Calu3 (cell line): ENCODE measurements at places on chromosomes 5 and 9.

DNA sequence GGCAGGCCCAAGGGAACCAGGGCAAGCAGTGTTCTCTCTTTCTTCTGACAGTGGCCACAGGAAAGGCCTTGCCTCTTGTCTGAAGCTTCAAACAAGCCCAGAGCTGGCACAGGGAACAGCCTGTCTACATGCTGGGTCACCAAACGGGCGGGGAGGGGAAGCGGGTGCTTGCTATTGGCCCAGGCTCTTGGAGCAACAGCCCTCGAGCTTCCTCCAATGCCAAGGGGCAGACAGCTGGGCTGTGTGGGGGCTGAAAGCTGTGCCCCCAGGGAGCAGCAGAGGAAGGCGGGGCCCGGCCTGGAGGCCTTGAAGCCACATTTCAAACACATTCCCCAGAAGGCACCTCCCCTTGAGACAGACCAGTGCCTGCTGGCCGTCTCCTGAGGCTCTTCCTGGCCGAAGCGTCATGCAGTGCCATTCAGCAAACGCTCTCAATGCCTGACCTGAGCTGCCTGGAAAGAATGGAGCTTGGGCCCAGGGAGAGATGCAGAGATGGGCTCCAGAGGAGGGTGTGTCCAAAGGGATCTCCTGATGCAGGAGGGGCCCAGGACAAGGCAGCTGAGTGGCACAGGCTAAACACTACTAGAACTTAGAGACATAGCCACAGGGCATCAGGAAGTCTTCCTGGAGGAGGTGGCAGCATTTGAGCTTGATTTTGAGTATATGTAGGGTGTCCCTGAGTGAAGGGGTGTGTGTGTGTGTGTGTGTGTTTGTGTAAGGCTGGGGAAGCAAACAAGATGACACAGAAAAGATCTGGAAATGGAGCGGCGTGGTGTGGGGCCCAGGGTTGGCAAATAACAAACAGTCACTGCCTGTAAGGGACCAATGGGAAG, 2.5 kb downstream of the FIBCD1 start:
- DNase-seq: peak; percentile 31

- DNase-seq: no peak
Observed at GRCh38 chr9:88064554-88064953, 73.7 kb downstream of the SPATA31C2 start.

DNA sequence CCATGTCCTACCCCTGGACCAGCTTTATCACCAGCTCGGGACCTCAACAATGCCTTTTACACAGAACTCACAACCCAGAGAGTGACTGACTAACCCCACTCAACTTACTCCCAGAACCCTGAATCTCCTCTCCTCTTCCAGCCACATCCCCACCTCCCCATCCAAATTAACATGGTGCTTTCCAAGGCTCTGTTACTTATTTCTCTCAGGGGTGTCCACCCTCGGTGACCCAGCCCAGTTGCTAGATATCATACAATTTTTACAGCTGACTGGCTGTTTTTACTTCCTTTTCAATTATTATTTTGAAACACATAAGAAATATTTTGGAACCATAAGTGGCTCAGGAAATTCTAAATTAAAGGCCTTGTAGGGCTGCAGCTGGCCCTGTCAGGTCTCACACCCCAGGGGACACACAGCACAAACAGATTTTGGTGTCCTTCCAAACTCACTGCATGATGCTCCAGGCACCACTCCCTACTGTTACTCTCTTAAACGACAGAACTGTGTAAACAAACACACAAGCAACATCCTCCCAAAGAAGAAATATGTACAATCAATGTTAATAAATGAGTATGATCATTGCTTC, 180.6 kb downstream of the ADAMTS12 start:
- no peak for DNase-seq

- no peak for DNase-seq
Observed at GRCh38 chr9:92444841-92445240, 20.6 kb upstream of the OMD start.

DNA sequence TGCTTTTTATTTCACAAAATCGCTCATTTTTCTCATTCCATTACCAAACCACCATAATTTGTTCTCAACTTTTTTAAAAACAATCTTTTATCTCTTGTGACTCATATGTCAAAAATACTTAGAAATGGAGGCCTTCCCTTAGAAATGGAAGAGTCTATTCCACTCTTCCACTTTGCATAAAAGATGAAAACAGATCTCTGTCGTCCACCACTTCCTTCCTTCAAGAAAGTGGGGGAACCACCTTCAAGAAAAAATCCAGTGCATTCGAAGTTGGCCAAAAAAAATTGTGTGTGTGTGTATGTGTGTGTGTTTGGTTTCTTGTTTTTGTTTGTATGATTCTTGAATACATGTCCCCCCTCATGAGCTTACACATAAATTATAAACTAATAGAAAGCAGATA, 628.8 kb upstream of the DMAC1 start:
- no peak for DNase-seq

DNA sequence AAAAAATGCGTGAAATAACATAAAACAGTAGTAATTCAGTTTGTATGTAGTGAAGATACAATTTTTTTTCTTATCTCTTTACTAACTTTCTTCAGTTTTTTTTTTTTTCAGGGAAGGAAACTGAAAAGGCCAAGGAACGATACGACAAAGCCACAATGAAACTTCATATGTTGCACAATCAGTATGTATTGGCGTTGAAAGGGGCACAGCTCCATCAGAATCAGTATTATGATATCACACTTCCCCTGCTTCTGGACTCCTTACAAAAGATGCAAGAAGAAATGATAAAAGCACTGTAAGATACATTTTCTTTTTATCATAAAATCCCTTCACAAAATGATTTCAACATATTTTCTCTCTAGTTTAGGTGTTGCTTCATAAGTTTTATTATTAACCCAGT, 120.0 kb downstream of the FER start:
- DNase-seq: no peak

DNA sequence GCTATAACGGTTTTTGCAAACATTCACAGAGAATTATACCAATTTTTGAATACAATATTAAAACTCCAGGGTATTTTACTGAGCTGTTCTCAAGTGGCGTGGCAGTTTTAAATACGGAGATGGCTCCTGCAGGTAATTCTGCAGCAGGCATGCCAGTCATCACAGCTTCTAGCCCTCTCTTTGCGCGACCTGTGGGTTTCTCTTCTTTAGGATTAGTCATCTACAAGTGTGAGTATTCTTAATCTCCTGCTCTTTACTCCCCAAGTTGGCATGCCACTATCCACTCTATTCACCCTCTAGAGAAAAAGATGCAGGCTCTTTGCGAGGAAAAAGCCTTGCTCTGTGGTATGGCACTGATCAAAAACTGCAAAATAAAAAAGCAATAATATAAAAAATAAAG, 43.9 kb downstream of the ANKRD31 start:
- no peak for DNase-seq

GRCh38 chr5:98810206-98810605, 36.7 kb downstream of the RGMB start:
- no peak for DNase-seq

GRCh38 chr5:126976520-126977172, 53.7 kb downstream of the MARCHF3 start:
- no peak for DNase-seq

DNA sequence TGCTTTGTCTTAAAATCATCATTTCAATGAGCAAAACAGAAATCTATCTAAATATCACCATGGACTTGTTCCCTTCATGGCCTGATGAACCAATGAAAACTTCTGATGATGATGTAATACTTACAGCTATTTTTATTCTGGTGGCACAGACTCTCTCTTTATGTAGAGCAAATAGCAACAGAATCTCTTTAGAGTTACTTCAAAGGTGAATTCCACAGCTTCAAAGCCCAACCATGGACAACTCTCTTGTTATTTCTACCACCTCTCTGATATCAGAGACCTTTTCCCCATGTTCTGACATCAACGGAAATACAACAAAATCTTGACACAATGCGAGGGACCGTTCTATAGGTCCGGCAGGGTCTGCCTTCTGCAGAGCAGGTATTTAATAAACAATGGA, 70.1 kb downstream of the RETREG1 start:
- no peak for DNase-seq

- DNase-seq: no peak
Observed at GRCh38 chr5:59264013-59264412, 629.5 kb downstream of the PDE4D start.

- no peak for DNase-seq
Observed at GRCh38 chr9:125444956-125445506, 183.4 kb downstream of the GAPVD1 start.
